ENCODE measurements at places on chromosomes 7 and 10.
A peak's percentile ranks its signal among the peaks of the same experiment; 100 is the strongest.

DNA sequence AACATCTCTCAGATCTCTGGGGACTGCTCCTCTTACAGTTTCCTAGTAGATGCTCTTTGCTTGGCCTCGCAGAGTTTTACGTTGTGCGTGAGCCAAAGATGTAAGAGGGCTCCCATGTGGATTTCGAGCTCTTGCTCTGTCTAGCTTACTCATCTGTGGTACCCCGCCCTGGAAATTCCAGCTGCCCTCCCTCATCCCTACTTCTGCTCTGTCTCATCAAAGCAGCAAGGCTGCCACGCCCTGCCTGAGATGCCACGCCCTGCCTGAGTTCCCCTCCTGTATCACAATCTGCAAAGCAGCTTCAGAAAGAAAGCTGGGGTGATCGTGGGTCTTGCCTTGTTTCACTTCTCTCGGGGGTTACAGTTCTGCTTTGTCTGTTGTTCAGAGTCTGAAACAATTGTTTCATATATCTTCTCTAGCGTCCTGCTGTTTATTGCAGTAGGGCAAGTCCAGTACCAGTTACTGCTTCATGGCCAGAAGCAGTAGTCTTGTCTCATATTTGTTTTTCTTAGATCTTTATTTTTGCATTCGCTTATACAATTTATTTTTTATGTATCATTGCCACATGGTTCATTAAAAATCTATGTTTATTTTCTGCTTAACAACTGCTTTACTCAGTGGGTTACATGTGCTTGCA is 36.1 kb upstream of the CCNY start:
- no peak for ATAC-seq

- no peak for ATAC-seq
Measured at GRCh38 chr7:34181271-34181958, 276.1 kb downstream of the BMPER start.

GRCh38 chr7:43668035-43668434 is 61.3 kb downstream of the COA1 start:
- no peak for ATAC-seq

DNA sequence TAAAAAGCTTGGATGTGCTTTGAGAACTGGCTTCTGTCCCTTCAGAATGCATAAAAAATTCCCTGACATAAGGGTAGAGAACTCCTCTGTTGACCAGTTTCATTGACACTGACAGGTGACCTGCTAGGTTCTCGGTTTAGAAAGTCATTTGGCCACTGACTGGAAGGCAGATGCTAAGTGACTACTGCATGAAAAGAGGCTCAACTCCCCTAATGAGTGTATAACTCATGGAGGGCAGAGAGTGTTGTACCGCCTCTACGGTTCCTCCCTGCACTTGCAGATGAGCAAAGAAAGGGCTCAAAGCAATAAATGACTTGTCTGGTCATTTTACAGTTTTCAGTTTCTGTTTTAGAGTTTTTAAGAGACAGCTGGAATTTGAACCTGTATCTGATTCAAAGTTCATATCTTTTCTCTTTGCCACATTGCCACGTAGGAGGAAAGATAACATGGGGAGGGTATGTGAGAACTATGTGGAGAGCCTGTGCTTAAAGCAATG is 2.9 kb upstream of the FGL2 start:
- peak; percentile 64 for ATAC-seq

DNA sequence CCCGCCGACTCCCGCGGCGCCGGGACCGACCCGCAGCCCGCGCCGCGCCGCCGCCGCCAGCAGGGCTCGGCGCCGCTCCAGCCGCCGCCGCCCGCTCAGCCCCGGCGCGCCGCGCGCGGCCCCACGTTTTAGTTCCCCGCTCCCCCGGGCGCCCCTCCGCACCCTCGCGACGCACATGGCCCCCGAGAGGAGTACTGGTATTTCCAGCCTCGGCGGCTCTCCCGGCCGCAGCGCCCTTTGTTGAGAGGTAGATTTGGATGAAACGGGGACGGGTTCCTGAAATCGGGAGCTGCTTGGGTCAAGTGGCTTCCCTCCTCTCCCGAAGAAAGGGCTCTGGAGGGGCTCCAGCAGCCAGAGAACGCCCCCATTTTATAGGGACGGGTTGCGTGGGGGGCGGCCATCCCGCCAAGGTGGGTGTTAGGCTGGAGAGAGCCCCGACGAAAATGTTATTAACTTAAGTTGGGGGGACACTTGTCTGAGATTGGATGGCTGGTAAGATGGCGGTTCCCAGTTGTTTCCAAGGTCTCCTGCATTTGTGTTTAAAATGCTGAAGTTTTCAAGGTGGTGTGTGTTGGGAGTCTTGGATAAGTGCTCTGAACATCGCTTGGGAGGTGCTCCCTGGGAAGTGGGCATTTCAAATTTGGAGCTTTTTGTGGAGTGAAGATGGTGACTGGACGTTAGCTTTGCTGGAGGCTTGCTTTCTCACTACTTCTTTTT is 1.2 kb downstream of the BMI1 start:
- ATAC-seq = no peak

DNA sequence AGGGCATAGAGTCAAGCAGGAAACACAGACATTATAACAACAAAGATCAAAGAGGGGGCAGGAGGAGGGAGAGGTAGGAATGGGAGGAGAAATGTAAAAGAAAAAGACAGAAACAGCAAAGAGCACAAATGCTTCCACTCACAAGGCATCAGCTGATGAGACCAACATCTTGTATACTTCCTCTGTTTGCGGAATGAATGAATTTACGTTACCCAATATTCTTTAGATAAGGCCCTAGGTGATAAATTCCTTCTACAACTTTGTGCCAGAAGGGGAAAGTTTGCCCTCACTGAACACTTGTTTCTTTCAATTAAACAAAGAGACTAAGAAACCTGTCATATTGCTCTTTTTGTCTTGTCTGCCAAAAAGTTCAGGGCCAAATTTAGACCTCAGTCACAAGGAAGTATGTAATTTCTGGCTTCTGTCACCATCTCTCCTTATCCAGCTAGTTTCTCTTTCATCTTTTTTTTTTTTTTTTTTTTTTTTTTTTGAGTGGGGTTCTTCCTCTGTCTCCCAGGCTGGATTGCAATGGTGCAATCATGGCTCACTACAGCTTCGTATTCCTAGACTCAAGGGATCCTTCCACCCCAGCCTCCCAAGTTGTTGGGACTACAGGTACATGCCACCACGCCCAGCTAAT is 116.4 kb upstream of the NANOS1 start:
- ATAC-seq = no peak

DNA sequence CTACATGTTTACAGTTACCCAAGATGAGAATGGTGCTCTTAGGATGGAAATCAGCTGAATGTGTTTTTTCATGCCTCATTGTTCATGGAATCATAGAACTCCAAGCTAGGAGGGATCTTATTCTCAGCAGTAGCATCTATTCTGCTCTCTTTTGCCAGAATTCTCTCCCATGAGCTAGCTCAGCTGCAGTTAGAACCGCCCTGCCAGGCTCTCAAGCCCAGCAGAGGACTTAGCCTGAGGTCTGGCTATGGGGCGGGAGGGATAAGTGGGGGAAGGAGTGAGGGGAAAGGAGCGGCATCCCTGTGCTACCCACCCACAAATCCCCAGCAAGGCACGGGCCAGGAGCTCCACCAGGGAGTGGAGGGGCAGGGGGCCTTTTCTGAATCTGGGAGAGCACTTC is 120.7 kb upstream of the PLXNA4 start:
- ATAC-seq = no peak

- no peak for ATAC-seq
Measured at GRCh38 chr7:139698844-139699243, 79.0 kb downstream of the HIPK2 start.

DNA sequence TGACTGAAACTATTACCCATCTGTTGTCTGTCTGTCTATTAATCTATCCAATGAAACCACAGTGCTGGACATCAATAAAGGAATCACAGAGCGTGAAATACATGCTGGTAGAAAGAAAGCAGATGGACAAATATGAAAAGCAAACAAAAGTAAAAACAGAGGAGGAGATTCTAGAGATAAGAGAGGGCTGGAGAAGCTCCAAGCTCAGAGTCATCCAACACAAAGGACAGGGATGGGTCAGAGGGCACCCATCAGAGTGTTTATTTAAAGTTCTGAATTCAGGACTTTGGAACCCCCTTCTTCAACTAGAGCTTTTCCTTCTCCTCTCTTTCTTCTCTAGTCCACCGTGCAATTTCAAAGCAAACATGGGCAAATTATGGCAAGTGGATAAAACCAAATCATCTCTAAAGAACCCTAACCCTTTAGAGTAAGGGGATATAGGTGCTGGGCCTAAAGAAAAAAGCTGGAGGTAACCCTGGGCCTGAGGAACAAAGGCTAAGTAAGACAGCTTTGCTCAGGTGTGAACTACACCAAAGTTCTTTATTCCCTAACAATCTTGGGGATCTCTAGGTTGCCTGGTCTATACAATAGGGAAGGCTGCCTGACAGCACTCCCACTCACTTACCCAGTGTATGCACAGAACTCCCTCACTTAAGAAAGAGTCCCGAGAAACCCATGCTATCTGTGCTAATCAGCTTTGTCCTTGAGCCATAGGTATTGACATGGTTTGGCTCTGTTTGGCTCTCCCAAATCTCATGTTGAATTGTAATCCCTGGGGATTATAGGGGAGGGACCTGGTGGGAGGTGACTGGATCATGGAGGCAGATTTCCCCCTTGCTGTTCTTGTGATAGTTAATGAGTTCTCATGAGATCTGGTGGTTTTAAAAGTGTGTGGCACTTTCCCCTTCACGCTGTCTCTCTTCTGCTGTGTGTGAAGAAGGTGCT is 97.0 kb downstream of the BAMBI start:
- no peak for ATAC-seq

- ATAC-seq = peak; percentile 93
Measured at GRCh38 chr7:21305455-21306235, 122.2 kb upstream of the SP4 start.

DNA sequence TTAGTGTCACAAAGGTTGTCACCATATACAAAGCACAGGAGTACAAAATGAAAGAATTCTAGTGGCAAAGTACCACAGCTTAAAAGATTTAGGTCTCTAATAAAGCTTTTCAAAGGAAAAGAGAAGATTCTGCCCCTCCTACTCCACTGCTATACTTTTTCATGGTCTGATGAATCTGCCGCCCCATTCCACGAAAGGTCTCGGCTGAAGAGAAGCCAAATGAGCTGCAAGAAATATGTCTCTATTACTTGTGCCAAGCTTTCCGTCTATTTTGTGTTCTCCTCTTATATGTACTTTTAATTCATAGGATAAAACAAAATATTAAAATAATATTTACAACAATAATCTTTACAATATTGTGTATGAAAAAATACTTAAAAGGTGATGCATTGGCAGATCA is 222.6 kb downstream of the ANK3 start:
- no peak for ATAC-seq

GRCh38 chr10:33015761-33016547 is 57.9 kb upstream of the ITGB1 start:
- ATAC-seq = no peak

DNA sequence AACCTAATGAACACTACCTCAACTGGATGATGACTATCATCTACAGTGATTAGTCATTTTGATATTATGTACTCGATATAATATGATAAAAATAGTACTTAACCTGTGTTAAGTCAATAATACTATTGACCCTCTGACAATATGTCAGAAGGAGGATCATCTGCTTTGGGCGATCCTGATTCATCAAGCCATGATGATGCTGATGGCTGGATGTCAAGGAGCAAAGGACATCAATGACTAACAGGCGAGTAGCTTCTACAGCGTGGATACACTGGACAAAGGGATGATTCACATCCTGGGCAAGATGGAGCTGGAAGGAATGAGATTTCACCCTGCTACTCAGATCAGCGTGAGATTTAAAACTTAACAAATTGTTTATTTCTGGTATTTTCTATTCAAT is 94.4 kb upstream of the SKAP2 start:
- no peak for ATAC-seq
